HEK293T (cell line): ENCODE measurements at places on chromosomes 6 and 20.

GRCh38 chr20:64072498-64073063, 6.7 kb downstream of the RGS19 start:
- no peak for DNase-seq

DNA sequence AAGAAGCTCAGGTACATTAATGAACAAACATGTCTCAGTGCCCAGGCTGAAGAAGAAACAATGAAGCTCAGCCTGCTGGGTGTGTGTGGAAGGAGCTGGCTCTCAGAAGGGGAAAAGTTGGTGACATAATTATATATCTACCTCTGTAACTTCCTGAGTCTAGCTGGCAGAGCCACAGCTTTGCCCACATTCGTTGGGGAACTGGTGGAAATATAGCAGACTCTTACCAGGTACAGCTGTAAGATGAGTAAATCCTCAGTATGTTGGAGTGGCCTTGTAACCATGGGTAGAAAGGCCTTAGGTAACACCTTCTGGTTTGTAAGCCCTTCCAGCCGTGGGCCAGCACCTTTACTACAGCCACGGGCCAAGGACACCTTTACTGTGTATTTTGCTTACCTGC, 29.9 kb upstream of the PNRC1 start:
- DNase-seq: no peak

DNA sequence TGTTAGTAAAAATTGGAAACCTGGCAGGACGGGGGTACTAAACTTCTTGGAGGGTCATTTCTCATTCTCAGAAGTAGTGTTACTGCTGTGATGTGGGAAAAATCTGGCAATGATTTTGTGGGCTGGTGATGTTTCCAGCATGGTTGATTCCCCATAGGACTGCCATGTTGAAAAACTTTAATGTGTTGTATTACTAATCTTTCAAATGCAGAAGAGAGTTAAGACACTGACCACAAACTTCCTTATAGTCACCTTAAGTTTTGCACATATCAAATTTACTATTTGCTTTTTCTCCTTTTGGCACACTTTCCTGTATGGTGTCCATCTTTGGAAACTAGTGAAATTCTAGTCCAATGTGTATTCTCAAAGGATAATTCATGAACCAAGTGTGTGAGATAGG, 236.2 kb upstream of the TAB2 start:
- DNase-seq: no peak

- DNase-seq: no peak
Observed at GRCh38 chr6:89023591-89024441, 56.7 kb upstream of the PNRC1 start.

GRCh38 chr6:8839626-8840025, 404.3 kb upstream of the SLC35B3 start:
- DNase-seq: no peak

- DNase-seq: no peak
Observed at GRCh38 chr6:161850562-161850961, 576.7 kb upstream of the AGPAT4 start.

DNA sequence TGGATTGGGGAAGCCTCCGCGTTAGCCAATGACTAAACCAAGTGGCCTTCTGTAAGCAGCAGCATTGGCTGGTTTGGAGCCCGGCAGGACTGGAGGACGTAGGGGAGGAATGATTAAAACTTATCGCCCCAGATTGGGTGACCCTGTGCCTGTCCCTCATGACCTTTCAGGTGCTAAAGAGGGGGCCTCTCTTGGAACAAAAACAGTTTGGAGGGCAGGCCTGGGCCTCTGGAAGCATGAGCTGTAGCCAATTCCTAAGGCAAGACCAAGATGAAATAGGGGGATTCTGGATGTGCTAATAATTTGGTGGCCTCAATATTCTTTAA, 1.4 kb downstream of the GMPR start:
- no peak for DNase-seq

DNA sequence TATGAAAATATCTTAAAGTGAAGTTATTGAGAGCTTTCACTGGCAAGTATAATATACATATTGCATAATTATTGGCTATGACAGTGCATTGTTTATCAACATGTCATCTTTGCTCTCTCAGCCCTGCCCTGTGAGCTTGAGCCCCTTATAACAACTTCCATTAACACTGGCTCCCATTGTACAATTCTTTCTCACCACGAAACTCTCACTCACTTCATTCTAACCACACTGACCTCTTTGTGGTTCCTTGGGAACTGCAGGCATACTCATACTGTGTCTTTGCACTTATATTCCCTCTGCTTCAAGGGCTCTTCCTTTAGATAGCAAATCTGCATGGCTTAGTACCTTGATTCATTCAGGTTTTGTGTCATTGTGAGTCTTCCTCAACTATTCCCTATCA, 411.8 kb downstream of the CDKAL1 start:
- DNase-seq: no peak

DNA sequence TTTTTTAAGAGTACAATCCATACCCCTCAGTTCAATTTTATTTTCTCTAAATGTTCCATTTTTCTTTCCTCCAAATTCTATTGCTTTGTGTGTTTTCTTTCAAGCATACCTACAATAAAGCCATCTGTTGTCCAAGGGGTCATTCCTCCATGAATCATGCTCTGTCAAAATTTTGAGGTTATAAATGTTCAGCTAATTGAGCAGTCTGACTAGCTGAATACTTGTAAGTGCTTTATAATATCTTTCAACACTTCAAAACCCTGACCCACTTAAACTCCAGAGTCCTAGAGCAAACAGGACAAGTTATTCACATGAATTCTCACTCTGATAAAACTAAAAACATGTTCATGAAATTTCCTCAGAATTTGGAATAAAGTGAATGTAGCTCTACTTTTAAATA, 33.4 kb upstream of the EYA4 start:
- DNase-seq: no peak

DNA sequence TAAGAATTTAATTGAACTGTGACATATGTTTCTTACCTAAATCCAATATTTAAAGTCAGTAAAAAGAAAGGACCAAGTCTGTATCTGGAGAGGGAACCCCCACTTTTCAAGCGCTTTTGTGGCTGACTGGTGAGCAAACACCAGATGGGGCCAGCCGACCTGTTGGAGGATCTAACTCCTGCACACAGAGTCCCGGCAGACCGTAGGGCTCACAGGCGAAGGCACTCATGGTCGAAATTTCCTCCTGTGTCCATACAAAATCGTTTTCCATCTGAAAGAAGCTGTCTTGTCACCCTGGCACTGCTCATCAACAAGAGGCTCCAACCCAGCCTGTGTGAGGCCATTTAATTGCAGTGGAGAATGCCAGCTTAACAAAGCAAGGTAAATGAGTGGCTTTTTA, 94.0 kb downstream of the SCML4 start:
- DNase-seq: no peak

GRCh38 chr20:1894951-1895673, at the start of gene SIRPA:
Gene SIRPA (plus strand): TSS chr20:1895407. CDS start chr20:1895448, 41 bp downstream.
- peak; percentile 56 for DNase-seq

DNA sequence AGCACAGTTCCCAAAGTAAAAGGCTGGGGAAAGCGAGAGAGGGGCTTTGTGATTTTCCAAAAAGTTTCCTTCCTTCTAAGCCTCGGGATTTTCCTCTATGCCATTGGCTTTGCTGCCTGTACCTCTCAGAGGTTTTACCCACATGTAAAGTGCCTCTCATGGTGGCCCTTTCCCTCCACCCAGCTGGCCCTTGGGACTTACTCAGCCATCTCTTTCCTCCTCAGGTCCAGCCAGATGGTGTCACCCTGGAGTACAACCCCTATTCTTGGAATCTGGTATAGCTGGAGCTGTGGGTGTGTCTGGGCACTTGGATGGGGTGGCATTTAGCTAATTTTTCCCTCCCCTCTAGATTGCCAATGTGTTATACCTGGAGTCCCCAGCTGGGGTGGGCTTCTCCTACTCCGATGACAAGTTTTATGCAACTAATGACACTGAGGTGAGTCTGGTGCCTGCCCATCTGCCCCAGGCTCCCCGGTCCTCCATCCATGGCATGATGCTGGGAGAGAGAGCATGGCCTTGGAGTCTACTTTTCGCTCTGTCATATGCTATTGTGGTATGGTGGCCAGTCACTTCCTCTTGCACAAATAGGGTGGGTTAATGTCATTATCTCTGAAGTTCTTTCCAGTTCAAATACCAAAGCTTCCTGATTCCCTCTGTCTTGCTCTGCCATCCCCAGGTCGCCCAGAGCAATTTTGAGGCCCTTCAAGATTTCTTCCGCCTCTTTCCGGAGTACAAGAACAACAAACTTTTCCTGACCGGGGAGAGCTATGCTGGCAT, 1.1 kb downstream of the CTSA start:
- peak; percentile 31 for DNase-seq

DNA sequence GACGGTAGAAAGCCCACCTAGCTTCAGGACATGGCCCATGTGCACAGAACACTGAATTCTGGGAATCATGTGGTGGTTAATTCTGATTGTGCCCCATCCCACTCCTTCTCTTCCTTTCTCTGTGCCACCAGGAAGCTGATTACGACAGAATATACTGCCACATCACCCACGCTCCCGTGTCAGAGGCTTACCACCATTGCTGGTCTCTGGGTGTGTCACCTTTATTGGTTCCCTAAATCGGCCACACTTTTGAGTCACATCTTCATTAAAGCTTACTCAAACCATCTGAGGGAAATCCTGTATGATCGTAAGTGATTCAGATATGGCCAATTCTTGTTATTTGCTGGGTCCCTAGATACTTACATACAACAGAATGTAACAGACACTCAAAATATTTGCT, 3.1 kb downstream of the TRMT6 start:
- no peak for DNase-seq

GRCh38 chr6:169843991-169844390, 92.6 kb downstream of the ERMARD start:
- DNase-seq: no peak

GRCh38 chr6:26158076-26158580, 70.9 kb downstream of the HFE start:
- DNase-seq: no peak

GRCh38 chr20:37421988-37422387, 76.0 kb downstream of the SRC start:
- no peak for DNase-seq

GRCh38 chr6:10970731-10971130, 73.4 kb downstream of the ELOVL2 start:
- DNase-seq: no peak

GRCh38 chr20:42634156-42634555, 555.5 kb downstream of the PTPRT start:
- no peak for DNase-seq

GRCh38 chr6:75800708-75801505, 51.9 kb downstream of the MYO6 start:
- DNase-seq: no peak

DNA sequence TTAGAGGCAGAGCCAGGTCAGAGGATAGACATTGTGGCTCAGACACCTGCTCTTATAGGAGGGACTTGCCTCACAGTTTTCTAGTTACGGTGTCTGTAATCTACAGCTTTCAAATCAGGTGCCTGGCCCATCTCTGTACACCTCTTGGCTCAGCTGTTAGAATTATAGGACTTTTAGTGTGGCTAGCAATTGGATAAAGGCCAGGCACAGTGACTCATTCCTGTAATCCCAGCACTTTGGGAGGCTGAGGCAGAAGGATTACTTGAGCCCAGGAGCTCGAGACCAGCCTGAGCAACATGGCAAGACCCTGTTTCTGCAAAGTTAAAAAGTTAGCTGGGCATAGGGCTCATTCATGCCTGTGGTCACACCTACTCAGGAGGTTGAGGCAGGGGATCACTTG, 20.0 kb downstream of the BRPF3 start:
- no peak for DNase-seq

GRCh38 chr20:57411406-57412283, 20.4 kb downstream of the RBM38 start:
- no peak for DNase-seq

- DNase-seq: no peak
Observed at GRCh38 chr6:168883410-168884049, 370.1 kb downstream of the THBS2 start.

DNA sequence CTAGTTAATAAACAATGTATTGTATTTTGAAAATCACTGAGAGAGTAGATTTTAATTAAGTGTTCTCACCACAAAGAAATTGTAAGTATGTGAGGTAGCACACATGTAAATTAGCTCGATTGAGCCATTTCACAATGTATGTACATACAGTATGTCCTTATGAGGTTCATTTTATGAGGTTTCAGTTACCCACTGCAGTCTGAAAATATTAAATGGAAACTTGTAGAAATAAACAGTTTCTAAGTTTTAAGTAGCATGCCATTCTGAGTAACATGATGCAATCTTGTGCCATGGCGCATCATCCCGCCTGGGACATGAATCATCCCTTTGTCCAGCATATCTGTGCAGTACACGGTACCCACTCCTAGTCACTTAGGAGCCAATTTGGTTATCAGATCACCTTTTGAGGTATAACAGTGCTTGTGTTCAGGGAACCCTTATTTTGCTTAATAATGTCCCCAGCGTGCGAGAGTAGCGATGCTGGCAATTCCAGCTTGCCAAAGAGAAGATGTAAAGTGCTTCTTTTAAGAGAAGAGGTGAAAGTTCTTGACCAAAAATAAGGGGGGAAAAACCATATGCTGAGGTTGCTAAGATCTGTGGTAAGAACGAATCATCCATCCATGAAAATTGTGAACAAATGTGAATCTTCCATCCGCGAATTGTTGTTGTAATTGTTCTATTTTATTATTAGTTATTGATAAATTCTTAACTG, 64.7 kb downstream of the KCNS1 start:
- no peak for DNase-seq

GRCh38 chr6:125792172-125792571, 1.4 kb downstream of the NCOA7 start:
- DNase-seq: no peak

- no peak for DNase-seq
Observed at GRCh38 chr6:15443119-15443830, 197.4 kb downstream of the JARID2 start.

DNA sequence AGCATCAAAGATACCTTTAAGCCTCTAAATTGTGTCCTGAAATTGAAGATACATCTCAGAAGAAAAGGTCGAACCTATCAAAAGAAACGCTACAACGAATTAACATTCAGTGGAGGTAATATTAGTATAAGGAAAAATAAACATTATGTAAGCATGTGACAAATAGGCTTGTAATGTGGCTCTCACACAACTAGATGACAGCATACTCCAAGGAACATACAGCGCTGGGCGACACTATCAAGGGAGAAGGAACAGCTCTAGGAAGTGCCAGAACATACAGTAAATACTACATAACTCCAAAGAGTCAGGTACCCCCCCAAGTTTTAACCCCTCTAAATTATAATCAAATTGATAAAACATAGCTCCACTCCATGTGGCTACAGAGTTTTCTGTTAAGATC, 103.5 kb downstream of the LAMP5 start:
- peak; percentile 50 for DNase-seq

DNA sequence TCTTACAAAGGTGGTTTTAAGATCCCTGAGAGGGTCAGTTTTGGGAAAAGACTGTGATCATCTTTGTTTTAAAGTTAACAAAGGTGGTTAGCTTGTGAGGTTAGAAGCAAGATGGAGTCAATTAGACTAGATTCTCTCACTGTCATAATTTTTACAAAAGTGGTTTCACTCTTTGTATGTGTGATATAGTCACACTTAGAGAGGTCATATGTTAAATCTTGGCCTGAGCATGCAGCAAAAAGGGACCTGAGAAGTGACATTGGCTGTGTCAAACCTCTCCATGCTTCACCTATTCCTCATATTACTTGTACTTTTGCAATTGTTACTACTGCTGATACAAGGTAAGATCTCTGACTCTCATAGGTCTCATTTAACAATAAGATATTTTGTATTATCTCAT, 368.0 kb downstream of the TBC1D32 start:
- no peak for DNase-seq
